ENCODE measurements at places on chromosomes 5 and 9.

DNA sequence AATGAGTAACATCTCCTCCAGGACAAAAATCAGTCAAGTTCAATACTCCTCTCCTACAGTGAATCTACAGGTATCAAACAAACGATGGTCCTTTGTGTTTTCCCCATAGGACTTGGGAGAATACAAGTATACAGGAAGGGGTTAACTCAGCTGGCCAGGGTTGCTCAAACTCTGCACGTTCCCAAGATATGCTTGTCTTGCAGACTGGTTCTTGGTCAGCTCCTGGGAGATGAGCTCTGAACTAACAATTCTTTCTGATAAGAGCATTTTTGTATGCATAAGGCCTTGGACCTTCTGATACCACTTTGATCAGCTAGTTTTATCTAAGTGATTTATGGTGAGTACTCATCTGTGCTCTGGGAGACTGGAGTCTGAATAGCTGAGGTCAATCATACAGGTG, 42.1 kb downstream of the LOX start:
- DNase-seq: no peak

DNA sequence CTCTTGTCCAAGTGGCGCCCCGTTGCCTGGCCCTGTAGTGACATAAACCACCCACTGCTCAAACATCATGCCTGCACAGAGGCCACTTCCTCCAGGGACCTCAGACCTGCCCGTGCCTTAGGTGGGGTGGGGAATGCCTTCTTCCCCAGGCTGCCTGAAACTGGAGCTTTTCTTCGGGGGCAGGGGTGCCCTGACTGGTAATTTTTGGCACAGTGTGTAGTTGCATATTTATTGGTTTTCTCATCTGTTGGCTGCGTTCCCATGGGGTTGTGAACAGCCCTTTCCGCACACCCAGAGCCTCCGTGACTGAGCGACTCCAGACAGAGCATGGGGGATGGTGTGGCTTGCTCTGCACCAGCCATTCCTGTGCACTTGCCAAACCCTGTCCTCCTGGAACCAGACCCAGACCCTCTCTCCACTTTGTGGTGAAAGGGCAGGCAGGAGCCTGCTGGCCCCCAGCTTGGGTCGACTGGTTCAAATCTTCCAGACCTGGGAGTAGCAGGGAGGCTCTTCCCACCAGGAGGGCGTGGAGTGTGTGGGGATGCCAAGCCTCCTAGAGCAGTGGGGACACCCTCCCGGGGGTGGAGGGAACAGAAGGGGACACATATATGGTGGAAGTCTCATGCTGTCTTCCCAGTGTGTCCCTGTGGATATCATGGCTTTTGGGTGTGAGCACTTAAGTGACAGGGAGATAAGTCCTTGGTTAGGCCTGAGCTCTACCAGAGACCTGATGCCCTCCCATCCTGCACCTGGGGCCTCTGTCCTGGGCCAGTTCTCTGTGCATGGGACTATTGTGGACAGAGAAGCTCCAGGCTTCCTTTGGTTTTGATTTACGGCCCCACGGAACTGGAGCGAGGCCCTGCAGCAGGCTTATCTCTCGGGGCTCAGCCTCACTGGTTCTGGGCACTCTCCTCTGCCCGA, 39.6 kb downstream of the WNK2 start:
- no peak for DNase-seq

DNA sequence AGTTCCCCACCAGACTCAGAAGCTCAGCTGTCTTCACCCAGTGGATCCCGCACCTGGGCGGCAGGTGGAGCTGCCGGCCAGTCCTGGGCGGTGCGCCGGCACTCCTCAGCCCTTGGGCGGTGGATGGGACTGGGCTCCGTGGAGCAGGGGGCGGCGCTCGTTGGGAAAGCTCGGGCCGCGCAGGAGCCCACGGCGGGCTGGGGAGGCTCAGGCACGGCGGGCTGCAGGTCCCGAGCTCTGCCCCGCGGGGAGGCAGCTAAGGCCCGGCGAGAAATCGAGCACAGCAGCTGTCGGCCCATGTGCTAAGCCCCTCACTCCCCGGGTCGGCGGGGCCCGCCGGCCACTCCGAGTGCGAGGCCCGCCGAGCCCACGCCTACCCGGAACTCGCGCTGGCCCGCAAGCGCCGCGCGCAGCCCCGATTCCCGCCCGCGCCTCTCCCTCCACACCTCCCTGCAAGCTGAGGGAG, 560.0 kb downstream of the BRINP1 start:
- DNase-seq: no peak

- DNase-seq: no peak
Observed at GRCh38 chr9:93467062-93467416, 13.7 kb upstream of the FAM120AOS start.

- DNase-seq: no peak
Observed at GRCh38 chr9:83036043-83036442, 26.9 kb downstream of the RASEF start.

DNA sequence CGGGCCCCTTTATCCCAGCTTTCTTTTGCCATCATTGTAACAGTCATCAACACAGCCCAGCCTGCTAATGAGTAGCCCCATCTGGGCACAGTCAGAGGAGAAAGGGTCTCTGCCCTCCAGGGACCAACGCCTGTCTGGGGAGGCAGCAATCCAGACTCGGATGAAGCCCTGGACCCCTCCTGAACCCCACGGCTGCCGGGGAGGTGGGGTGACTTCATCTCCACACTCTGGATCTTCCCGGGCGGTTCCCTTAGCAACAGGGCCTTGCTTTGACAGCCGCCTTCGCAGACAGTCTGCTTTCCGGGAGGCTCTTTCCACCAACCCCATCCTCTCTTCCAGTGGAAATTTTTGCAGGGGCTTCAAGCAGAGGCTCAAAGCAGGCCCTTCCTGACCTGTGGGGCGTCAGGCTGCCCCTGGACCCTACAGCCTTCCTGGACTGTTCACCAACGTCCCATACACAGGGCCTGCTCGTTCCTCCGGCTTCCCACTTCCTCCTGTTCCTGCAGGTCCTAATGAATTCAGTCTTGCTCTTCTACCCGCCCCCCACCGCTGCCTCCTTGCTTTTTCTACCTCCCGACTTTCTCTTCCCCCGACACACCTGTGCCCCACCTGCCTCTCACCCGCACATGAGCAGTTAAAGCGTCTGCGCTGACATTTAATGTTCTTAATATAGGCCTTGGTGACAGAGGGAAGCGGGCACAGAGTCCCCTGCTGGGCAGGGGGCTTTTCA, 161.7 kb upstream of the MVB12B start:
- DNase-seq: no peak

DNA sequence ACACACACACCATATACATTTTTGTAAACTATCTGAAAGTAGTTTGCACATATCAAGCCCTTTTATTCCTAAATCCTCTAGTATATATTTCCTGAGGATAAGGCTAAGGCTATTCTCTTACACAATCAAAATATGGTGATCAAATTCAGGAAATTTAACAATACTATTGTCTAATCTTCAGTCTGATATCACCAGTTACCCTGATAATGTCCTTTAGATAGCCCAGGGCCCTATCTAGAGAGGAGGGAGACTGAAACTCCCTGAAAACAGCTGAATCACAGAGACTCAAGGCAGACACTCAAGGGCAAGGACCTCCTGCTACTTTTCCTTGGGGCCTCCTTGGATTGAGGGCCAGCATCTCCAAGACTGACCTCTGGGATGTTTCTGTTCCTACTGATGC, 30.4 kb downstream of the PTTG1 start:
- DNase-seq: no peak

Measured in activated CD4-positive, alpha-beta T cell treated with anti-CD3 and anti-CD28 coated beads, Interleukin-2, amount 50 U/mL, for 4 hours (primary cell).